ENCODE measurements at places on chromosomes 6 and 20.

GRCh38 chr6:100078509-100078908 is 84.5 kb upstream of the MCHR2 start:
- no peak for DNase-seq

- DNase-seq = no peak
Observed at GRCh38 chr6:98835149-98836024, 1.0 kb downstream of the POU3F2 start.

DNA sequence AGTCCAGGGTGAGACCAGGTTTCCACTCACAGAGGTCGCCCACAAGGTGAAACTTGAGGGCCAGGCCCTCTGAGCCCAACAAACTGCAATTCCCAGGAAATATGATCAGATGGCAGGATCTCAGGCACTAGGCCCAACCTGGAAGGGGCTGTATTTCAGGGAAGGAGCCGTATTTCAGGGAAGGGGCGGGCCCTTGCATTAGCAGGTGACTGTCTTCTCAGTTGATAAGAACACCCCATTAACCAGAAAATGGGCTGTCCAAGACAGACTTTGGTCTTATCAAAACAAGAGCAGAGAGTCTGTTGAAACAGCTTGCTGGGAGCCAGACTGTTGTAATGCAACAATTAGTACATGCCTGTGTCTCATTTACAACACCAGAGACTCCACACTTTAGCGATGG is 10.9 kb upstream of the BNIP5 start:
- DNase-seq = no peak

- no peak for DNase-seq
Observed at GRCh38 chr20:37917461-37917860, 14.5 kb downstream of the VSTM2L start.

DNA sequence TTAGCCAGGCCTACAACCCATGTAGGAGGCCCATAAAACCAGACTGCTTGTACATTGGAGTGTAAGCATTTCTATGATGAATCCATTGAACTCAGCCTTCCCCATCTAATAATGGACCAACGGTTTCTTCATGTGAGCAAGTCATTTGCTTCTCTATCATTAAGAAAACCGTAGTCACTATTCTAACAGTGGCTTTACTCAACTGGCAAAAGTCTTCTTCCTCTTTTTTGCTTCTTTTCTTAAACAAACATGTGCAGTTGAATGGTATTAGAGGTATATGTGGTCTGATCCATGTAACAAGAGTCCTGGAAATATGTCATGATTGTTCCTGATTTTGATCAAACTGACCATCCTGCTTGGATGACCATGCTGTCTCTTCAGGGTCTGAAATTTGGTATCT is 132.4 kb upstream of the STXBP5 start:
- DNase-seq = no peak

Data from activated T-cell treated with anti-CD3 and anti-CD28 coated beads for 4 hours (primary cell).